ENCODE measurements at places on chromosomes 7 and 10.
A peak's percentile ranks its signal among the peaks of the same experiment; 100 is the strongest.

DNA sequence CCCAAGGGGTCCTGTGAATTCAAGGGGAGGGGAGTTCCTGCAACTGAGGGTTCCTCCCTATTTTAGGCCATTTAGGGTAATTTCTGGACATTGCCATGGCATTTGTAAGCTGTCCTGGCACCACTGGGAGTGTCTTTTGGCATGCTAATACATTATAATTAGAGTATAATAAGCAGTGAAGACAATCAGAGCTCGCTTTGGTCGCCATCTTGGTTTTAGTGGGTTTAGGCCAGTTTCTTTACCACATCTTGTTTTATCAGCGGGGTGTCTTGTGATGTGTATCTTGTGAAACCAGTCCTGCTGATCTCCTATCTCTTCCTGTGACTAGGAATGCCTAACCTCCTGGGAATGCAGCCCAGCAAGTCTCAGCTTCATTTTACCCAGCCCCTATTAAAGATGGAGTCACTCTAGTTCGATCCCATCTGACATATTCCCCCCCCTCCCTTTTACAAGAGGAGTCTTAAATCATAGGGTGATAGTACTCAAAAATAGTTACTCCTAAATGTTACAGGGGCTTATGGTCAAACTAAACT is 43.2 kb downstream of the SVOPL start:
- H3K36me3 ChIP-seq = no peaks in the 10 kb centered on the region
- no peak for DNase-seq
- H3K4me1 ChIP-seq = no peaks in the 10 kb centered on the region

GRCh38 chr7:74380720-74381119 is 73.0 kb upstream of the GTF2IRD1 start:
- H3K27me3 ChIP-seq = no peaks in the 10 kb centered on the region
- no peak for DNase-seq
- no peak overlapping the region for H3K27ac ChIP-seq

- no peak overlapping the region for H3K4me3 ChIP-seq
- H3K36me3 ChIP-seq = no peaks in the 10 kb centered on the region
- no peak for DNase-seq
- no peaks in the 10 kb centered on the region for H3K4me1 ChIP-seq
- H3K27me3 ChIP-seq = peaks cover 33% of the 10 kb centered on the region
Observed at GRCh38 chr7:12578930-12579640, 8.6 kb downstream of the SCIN start.

- no peak overlapping the region for H3K27ac ChIP-seq
- no peak overlapping the region for H3K4me3 ChIP-seq
- no peaks in the 10 kb centered on the region for H3K4me1 ChIP-seq
- H3K27me3 ChIP-seq = peaks cover 1% of the 10 kb centered on the region
Observed at GRCh38 chr10:48542471-48543181, 62.2 kb downstream of the ARHGAP22 start.

GRCh38 chr7:43283706-43284105 is 171.3 kb downstream of the HECW1 start:
- peaks cover 19% of the 10 kb centered on the region for H3K27me3 ChIP-seq
- H3K4me3 ChIP-seq = no peak overlapping the region
- DNase-seq = no peak
- H3K4me1 ChIP-seq = no peaks in the 10 kb centered on the region

DNA sequence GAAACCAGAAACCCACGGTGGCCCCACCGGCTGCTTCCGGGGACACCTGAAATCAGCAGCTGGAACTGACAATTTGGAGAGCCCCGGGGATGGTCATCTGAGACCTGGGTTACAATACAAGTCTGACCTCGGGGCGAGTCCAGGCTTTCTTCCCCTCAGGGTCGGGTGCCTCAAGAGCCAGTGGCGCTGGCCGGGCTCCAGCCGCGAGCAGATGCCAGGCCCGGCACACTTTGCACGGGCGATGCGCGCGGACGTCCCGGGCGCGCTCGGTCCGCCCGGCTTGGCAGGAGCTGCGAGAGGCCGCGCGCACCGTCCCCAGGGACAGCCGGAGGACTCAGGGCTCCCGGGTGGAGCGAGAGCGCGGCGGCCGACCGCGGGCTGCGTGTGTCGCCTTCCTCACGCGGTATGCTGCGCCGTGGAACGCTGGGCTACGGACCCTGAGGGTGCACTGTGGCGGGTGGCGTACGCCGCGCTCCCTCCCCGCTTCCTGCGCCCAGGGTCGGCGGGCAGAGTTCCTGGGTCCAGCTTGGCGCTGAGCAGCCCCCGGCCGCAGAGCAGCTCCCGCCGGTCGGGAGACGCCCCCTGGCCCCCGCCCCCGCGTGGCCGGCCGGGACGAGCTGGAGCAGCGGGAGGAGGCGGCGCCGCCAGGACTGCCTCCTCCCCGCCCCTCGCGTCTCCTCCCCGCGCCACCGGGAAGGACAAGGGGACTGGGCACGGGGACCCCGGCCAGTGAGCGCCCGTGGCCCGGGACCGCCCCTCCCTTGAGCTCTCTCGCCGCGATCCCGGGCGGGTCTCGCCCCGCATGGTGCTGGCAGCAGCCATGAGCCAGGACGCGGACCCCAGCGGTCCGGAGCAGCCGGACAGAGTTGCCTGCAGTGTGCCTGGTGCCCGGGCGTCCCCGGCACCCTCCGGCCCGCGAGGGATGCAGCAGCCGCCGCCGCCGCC is at the start of gene RBM20:
TSS of gene RBM20 (plus strand) at position 684 of the 945 bp plus-strand sequence. CDS start at position 803, 119 bp downstream.
- peaks cover 69% of the 10 kb centered on the region for H3K27me3 ChIP-seq
- H3K36me3 ChIP-seq = no peaks in the 10 kb centered on the region
- H3K27ac ChIP-seq = no peak within 1 kb of the TSS
- H3K4me3 ChIP-seq = peak within 1 kb of the TSS; percentile 75
- DNase-seq = peak; percentile 21

DNA sequence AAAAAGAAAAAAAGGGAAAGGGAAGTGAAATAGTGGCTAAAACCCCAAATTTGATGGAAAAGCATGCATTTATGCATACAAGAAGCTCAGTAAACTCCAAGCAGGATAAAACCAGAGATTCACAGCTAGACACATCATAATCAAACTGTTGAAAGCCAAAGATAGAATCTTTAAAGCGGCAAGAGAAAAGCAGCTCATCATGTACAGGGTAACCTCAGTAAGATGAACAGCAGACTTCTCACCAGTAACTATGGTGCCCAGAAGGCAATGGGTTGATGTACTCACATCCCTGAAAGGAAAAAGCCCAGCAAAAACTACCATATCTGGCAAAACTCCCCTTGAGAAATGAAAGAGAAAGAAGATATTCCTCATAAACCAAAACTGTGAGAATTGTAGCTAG is 60.4 kb downstream of the TPST1 start:
- H3K4me3 ChIP-seq = no peak overlapping the region
- H3K4me1 ChIP-seq = no peaks in the 10 kb centered on the region
- H3K36me3 ChIP-seq = peaks cover 5% of the 10 kb centered on the region
- H3K27me3 ChIP-seq = peaks cover 2% of the 10 kb centered on the region

DNA sequence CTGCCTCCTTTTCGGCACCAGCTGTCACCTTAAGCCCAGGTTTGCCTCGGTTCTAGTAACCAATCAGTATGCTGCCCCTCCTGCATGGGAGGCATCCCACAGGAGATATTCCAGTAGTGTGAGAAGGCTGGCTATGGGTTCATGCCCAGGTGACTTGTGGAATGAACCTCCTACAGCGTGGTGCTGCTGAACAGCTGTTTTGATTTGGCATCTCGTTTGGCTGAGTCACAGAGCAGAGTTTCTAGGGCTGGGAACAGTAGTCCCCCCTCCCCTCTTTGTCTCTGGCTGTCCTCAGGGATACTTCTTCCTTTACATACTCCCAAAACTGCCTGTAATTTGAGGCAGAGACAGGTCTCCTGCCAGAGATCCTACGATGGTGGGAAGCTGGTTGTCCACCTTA is 16.1 kb downstream of the R3HCC1L start:
- peaks cover 64% of the 10 kb centered on the region for H3K36me3 ChIP-seq
- H3K27ac ChIP-seq = no peak overlapping the region
- H3K4me3 ChIP-seq = no peak overlapping the region
- H3K4me1 ChIP-seq = no peaks in the 10 kb centered on the region

DNA sequence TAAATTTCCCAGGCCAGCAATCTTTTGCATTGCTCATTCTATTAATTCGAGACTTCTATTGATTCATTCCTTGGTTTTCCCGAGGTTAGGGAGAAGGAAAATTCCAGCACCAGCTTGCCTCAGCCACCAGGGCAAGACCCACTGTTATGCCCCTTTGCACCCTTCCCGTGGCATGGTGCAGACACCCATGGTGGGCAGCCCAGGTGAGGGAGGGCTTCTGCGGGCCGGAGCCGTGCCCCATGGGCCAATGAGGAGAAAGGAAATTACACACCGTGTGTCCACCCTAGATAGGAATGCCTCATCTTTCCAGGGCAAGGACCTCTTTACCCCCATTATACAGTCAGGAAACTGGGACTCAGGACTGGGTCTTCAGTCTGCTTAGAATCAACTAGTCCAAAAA is 4.5 kb upstream of the GRID1 start:
- peaks cover 57% of the 10 kb centered on the region for H3K27me3 ChIP-seq
- H3K27ac ChIP-seq = no peak overlapping the region
- DNase-seq = no peak
- H3K36me3 ChIP-seq = no peaks in the 10 kb centered on the region
- H3K4me3 ChIP-seq = no peak overlapping the region
- peaks cover 3% of the 10 kb centered on the region for H3K4me1 ChIP-seq

DNA sequence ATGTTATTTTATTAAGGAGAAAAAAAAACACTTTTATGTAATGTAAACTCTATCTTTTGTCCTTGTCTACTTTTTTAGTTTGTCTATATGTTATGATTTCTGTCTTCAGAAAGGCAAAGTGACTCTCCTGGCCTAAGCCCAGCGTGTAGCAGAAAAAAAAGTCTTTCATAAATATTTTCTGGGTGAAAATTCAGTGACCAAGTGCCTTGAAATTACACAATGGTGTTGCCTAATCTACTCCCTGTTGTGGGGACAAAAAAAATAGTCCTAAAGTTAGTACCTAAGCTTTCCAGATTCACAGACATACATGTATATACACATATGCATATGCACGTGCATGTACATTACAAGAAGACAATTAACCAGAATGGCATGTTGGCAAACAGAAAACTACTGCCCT is 1257.8 kb upstream of the SORCS1 start:
- H3K4me3 ChIP-seq = no peak overlapping the region
- DNase-seq = no peak
- H3K4me1 ChIP-seq = no peaks in the 10 kb centered on the region
- no peaks in the 10 kb centered on the region for H3K27me3 ChIP-seq
- H3K27ac ChIP-seq = no peak overlapping the region

GRCh38 chr10:119535837-119536507 is 6.5 kb downstream of the RGS10 start:
- no peak overlapping the region for H3K27ac ChIP-seq
- no peaks in the 10 kb centered on the region for H3K27me3 ChIP-seq
- peaks cover 50% of the 10 kb centered on the region for H3K36me3 ChIP-seq
- H3K4me1 ChIP-seq = peaks cover 68% of the 10 kb centered on the region
- no peak for DNase-seq
- H3K4me3 ChIP-seq = no peak overlapping the region

- no peak for DNase-seq
- H3K36me3 ChIP-seq = no peaks in the 10 kb centered on the region
- H3K4me3 ChIP-seq = no peak overlapping the region
- no peaks in the 10 kb centered on the region for H3K27me3 ChIP-seq
- no peaks in the 10 kb centered on the region for H3K4me1 ChIP-seq
Observed at GRCh38 chr7:46071076-46071475, 150.0 kb upstream of the IGFBP3 start.

DNA sequence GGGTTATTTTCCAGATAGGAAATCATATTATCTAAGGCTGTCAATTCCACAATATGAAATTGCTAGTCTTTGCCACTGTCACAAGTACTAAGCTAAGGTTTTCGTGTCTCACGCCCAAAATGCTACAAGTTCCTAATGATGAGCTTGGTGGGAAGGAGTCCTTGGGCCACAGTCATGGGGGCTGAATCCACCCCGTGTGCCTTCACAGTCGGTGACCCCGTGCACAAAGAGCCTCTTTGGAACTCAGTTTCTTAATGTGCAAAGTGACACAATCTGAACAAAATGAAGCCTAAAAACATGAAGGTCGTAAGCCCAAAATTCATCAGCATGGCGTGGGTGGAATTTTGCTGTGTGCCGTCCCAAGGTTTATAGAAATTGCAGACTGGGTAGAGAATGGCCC is 337.0 kb upstream of the GALNT17 start:
- H3K27ac ChIP-seq = no peak overlapping the region
- no peak for DNase-seq
- H3K27me3 ChIP-seq = no peaks in the 10 kb centered on the region
- H3K36me3 ChIP-seq = peaks cover 20% of the 10 kb centered on the region

DNA sequence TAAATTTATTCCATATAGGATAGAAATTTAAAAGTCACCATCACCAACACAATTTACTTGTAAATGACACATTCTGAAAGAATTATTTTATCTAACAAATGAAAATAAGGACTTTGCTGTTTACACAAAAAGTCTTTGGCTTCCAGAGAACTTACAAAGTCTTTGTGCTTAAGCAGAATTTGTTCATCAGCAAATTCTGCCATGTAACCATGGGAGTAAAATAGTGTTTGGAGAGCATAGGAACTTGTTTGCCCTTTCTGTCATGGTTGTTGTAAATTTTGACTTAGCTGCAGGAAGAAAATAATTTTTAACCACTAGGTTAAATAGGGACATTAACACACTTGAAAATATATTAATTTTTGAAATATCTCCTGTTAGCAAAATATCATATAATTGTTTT is 15.2 kb downstream of the FGL2 start:
- H3K36me3 ChIP-seq = peaks cover 4% of the 10 kb centered on the region
- H3K27me3 ChIP-seq = no peaks in the 10 kb centered on the region
- peaks cover 1% of the 10 kb centered on the region for H3K4me1 ChIP-seq
- H3K4me3 ChIP-seq = no peak overlapping the region
- H3K27ac ChIP-seq = no peak overlapping the region

GRCh38 chr10:25142116-25142864 is 32.5 kb upstream of the GPR158 start:
- H3K27me3 ChIP-seq = no peaks in the 10 kb centered on the region
- H3K36me3 ChIP-seq = no peaks in the 10 kb centered on the region
- no peak overlapping the region for H3K4me3 ChIP-seq
- H3K4me1 ChIP-seq = no peaks in the 10 kb centered on the region
- no peak for DNase-seq

DNA sequence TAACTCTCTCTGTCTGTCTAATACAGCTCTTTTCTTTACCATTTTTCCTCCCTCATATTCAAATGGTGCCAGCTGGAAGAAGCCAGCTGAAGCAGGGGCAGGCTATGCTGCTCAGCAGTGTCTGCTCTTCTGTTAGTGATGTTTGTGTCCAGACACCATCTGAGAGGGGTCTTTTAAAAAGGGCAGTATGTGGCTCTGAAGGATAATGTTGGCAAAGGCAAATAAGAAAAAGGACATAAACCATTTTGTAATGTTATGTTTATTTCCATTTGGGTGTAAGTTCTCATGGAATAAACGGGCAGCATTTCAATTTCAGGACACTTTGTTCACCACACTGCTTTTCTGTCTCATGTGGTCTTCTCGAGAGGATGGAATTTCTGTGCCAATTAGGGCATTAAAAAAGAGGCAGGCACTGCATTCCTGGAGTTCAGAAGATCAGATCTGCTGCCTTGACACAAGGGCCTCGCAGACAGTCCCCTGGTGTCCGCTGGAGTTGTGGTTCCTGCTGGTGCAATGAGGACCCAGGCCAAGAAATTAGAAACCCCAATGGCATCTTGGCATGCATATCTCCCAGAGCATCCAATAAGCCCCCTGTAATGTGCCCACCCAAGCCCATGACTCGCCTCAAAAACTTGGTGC is 109.0 kb upstream of the ELMO1 start:
- H3K36me3 ChIP-seq = no peaks in the 10 kb centered on the region
- H3K27ac ChIP-seq = no peak overlapping the region
- H3K4me1 ChIP-seq = no peaks in the 10 kb centered on the region
- no peak for DNase-seq
- H3K4me3 ChIP-seq = no peak overlapping the region

GRCh38 chr7:107599262-107599661 is 19.2 kb downstream of the BCAP29 start:
- H3K4me3 ChIP-seq = no peak overlapping the region
- DNase-seq = no peak
- no peaks in the 10 kb centered on the region for H3K27me3 ChIP-seq
- H3K27ac ChIP-seq = no peak overlapping the region
- H3K36me3 ChIP-seq = peaks cover 37% of the 10 kb centered on the region

All from activated CD4-positive, alpha-beta memory T cell treated with anti-CD3 and anti-CD28 coated beads, Interleukin-2, amount 10 ng/mL, durations not matched to agents 7 days and 5 days (primary cell).